ENCODE measurements at places on chromosomes 16 and 17.

- DNase-seq, result no peak
Measured at GRCh38 chr17:40178021-40178601, 841 bp downstream of the RAPGEFL1 start.

GRCh38 chr16:89319886-89320781 is 102.6 kb downstream of the ZNF778 start:
- no peak for DNase-seq

DNA sequence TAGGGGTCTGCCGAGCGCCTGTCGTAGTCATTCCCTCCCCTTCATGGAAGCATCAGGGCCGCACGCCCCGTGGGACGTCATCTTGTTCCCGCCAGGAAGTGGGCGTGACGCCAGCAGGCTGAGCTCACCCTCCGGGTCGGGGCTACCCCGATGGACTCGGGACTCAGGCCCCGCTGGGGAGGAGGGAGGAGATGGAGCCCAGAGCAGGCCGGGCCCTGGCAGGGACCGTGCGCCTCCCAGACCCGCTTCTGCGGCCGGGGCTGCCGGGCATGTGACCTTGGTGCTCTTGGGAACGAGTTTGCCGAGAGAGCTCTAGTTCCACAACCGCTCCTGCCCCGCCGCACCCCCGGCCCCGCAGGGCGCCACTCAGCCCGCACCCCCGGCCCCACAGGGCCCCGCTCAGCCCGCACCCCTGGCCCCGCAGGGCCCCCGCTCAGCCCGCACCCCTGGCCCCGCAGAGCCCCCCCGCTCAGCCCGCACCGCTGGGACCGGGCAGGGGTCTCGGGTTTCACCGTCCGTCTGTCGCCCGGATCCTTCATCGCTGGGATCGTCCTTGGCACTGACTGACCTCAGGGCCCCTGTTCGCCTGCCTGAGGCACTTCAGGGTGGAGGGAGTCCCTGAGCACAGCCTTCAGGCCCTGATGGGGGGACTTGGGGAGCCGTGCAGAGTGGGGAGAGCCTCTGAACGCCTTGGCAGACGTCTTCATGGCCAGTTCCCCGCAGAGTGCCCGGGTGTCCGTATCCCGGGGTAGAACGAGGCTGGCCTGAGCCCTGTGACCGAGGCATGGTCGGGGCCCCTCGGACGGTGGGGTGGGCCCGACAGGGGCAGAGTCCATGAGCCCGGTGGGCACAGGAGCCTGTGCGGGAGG is 5.8 kb downstream of the CACNA1H start:
- DNase-seq, result no peak

DNA sequence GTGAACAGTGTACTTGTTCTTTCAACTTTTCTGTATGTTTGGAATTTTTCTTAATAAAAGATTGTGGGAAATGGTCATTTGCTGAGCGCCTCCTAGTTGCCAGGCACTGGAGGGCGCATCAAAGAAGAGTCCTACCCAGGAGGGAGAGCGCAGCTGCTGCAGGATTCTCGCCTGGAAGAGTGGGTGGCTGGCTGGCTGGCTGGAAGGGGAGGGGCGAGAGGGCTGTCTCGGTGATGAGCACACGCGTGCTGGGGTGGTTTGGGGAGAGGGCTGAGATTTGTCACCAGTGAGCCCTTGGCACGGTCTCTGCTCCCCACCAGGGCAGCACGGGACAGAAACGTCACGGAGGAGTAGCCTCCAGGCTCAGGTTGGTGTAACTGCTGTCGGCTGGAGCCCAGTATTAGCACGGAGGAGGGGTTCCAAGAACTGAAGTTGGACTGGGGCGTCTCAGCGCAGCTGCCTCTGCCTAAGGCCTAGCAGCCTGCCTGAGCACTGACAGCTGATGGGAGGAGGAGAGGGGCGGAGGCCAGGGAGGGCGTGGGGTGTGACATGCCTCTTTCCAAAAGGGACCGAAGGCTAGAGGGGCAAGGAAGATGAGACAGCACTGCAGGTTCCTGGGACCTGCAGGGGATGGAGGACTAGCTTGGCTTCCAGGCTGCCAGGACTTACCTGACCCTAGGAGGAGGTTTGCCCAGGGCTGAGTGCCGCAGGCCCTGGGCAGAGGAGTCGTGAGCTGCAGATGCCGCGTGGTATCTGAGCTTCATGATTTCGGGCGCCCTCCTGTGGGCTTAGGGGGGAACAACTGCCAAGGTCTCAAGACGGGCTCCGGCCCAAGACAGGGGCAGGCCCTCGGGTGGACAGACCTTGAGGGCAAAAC is 5.7 kb downstream of the LDHD start:
- peak; percentile 34 for DNase-seq

DNA sequence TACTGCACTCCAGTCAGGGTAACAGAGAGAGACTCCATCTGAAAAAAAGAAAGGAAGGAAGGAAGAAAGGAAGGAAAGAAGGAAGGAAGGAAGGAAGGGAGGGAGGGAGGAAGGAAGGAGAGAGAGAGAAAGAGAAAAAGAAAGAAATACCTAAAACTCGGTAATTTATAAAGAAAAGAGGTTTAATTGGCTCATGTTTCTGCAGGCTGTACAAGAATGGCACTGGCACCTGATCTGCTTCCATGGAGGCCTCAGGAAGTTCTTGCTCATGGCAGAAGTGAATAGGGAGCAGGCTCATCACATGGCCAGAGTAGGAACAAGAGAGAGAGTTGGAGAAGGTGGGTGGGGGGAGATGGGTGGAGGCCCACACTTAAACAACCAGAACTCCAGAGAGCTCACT is 215.2 kb upstream of the IRX3 start:
- DNase-seq, result no peak

DNA sequence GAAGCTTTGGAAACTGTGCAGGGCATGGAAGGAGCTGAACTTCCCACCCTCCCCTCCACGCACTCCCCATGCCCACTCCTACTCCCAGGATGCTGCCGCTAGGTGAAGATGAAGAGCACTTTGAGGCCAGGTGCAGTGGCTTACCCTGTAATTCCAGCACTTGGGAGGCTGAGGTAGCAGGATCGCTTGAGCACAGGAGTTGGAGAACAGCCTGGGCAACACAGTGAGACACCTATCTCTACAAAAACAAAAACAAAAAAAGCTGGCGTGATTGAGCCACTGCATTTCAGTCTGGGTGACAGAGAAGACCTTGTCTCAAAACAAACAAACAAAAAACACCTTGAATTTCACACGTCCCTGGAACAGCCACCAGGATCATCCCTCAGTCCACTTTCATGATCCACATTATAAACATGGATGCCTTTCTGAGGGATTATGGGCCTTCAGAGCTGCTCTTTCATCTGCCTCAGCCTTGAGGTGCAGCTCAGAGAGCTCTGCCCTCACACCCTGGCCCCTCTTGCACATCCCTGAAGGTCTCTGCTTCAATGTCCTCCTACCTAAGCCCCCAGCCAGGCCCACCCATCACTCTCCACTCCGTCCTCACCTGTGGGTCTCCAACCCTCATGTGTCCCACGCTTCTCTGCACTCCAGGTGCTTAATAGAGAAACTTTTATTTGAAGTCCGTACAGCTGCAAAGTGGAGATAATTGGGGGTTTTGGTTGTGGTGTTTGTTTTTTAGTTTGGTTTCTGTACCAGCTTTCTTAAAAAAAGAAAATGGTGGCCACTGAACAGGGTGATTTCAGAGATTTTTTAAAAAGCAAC is 25.8 kb downstream of the PHB1 start:
- no peak for DNase-seq

- DNase-seq, result no peak
Measured at GRCh38 chr17:73546770-73547536, 97.3 kb downstream of the SDK2 start.

GRCh38 chr17:44807817-44808155 is 22.3 kb downstream of the GJC1 start:
- DNase-seq, result no peak

GRCh38 chr17:28812748-28813377 is 29.7 kb downstream of the FAM222B start:
- DNase-seq, result peak; percentile 87

DNA sequence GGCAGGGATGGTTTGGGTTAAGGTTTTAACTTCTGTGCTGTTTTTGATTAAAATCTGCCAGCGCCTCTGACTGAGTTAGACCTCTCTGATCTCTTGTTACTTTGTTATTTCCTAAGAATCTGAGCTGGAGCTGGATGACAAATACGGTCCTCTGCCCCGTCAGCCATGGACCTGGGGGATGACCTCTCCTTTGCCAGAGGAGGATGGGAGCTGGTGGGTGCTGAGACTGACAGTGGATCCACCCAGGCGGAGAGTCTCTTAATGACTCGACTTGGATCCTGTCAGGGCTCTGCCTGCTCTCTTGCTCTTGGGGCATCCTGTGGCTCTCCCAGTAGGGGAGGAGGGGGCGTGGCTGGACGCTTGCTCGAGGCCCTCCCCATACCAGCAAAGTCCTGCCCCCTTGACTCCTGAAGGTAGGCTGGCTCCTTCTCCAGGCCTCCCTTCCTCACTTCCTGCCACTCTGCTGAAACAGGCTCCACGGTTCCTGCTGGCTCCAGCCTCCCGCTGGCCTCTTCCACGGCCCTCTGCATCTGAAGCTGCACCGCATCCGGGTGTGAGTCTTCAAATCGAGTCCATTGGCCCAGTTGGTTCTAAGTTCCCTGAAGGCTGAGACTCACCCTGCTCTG is 24.8 kb upstream of the MAP3K14 start:
- no peak for DNase-seq

Measured in NCI-H748 treated with DMSO at 0.1 percent for 48 hours (cell line).